ENCODE measurements at places on chromosomes 1 and 21. TPM values are rescaled to one million over a fixed set of nuclear protein-coding genes. Genes with fewer than 3 reads are reported as not detected.

HSD3B2 gene
- total RNA-seq, result not detected

MX2 gene
- not detected for total RNA-seq

OR2T12 gene
- total RNA-seq, result not detected

ZNF683 gene
- total RNA-seq, result not detected

ACTRT2 gene
- not detected for total RNA-seq

ZBTB8A gene
- total RNA-seq, result 9.6 TPM

DNA sequence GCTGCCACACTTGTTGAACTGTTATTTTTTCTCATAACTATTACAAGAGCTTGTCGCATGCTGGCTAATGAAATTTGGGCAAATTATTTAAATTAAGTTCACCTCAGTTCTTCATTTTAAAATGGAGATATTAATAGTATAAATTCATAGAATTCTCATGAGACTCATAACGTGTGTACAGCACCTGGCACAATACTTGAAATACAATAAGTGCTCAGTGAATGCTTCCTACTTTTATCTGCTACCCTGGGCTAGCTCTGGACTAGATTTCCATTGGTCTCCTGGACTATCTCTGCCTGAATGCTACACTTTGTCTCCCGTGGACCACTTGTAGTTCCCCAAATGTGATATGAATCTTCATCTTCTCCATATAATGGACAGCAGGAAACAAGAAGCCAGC lies 919 bp downstream of the SLAMF6 start:
- no peaks in the 10 kb centered on the region for H3K27me3 ChIP-seq
- H3K4me1 ChIP-seq, result no peaks in the 10 kb centered on the region
- H3K36me3 ChIP-seq, result no peaks in the 10 kb centered on the region
- H3K27ac ChIP-seq, result no peak overlapping the region
- DNase-seq, result no peak

- peak; percentile 74 for DNase-seq
- no peaks in the 10 kb centered on the region for H3K36me3 ChIP-seq
- H3K4me3 ChIP-seq, result peak overlapping the region; percentile 29
- H3K4me1 ChIP-seq, result peaks cover 47% of the 10 kb centered on the region
Measured at GRCh38 chr1:32247983-32248889, 1.2 kb downstream of the FAM167B start.

- H3K27ac ChIP-seq, result peak overlapping the region; percentile 4
- peaks cover 13% of the 10 kb centered on the region for H3K4me1 ChIP-seq
- H3K27me3 ChIP-seq, result no peaks in the 10 kb centered on the region
Measured at GRCh38 chr1:31549809-31550620, 26.3 kb upstream of the TINAGL1 start.

DNA sequence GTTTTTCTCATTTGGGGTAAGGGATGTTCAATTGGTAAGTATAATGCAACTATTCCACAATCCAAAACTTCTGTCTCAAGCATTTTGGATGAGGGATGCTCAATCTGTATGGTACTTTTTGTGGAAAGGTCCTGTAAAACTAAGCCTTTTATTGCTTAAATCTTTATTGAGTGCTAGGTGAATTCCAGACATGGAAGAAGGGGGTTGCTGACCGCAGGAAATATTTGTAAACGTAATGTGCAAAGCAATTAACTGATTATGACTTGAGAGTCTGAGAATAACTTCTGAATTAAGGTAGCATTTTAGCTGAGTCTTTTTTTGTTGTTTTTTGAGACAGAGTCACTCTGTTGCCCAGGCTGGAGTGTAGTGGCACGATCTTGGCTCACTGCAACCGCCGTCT lies 3.1 kb downstream of the AKIRIN1 start:
- no peak for DNase-seq
- H3K27ac ChIP-seq, result no peak overlapping the region
- no peak overlapping the region for H3K4me3 ChIP-seq
- no peaks in the 10 kb centered on the region for H3K36me3 ChIP-seq
- H3K4me1 ChIP-seq, result peaks cover 18% of the 10 kb centered on the region
- no peaks in the 10 kb centered on the region for H3K27me3 ChIP-seq

DNA sequence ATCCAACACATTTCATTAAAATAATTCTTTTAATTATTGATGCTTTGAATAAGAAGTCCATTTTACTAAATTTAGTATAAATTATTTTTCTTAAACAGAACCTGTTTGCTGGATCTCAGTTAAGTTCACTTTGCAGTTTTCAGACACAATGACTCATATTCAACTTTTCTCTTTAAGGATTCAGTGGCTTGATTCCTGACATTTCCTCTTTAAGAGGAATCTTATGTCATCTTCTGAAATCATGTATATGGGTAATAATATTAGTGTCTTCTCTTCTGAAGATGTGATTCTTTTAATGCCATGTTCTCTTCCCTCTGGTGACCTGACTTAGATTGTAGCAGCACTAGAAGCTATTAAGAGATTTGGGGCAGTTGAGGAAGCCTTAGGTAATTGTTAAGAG lies 12.6 kb downstream of the CREG1 start:
- no peak overlapping the region for H3K4me3 ChIP-seq
- H3K27ac ChIP-seq, result no peak overlapping the region
- no peak for DNase-seq

- H3K36me3 ChIP-seq, result no peaks in the 10 kb centered on the region
- no peak for DNase-seq
- no peaks in the 10 kb centered on the region for H3K27me3 ChIP-seq
- H3K4me3 ChIP-seq, result no peak overlapping the region
Measured at GRCh38 chr1:55669293-55669692, 454.1 kb upstream of the USP24 start.

GRCh38 chr1:15965228-15965767 lies 10.6 kb downstream of the ZBTB17 start:
- peaks cover 13% of the 10 kb centered on the region for H3K4me1 ChIP-seq
- no peak overlapping the region for H3K27ac ChIP-seq
- peak; percentile 51 for DNase-seq
- peaks cover 2% of the 10 kb centered on the region for H3K36me3 ChIP-seq
- H3K4me3 ChIP-seq, result no peak overlapping the region

- DNase-seq, result no peak
- no peaks in the 10 kb centered on the region for H3K36me3 ChIP-seq
- peaks cover 8% of the 10 kb centered on the region for H3K27me3 ChIP-seq
- H3K4me1 ChIP-seq, result no peaks in the 10 kb centered on the region
- no peak overlapping the region for H3K4me3 ChIP-seq
Measured at GRCh38 chr1:183598386-183598785, 8.1 kb upstream of the NCF2 start.

DNA sequence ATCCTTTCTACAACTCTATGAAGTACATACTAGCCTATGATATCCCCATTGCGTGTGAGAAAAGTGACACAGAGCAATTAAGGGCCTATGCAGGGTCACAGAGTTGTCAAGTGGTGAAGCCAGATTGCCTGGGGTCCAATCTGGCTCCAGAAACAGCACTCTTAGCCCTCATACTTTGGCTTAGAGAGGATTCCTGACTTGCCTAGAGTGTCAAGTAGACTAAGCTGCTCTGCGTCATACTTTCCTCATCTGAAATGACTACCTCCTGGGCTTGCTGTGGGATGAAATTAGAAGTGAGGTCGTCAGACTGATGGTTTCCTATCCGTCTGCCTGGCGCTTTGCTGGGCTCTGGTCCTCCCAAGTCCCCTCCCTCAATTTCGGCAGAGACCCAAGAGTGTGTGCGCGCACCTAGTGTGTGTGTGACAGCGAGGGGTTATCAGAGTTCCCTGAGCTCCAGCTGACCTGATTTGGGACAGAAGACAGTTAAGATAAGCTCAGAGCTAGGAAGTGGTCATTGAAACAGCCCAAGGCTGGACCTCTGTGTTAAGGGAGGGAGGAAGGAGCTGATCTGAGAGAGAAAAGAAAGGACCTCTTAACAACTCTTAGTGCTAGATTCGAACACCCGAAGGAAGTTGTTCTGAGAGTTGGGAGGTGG lies 5.4 kb upstream of the NUAK2 start:
- H3K4me3 ChIP-seq, result no peak overlapping the region
- no peak for DNase-seq
- H3K27me3 ChIP-seq, result peaks cover 8% of the 10 kb centered on the region
- H3K27ac ChIP-seq, result no peak overlapping the region
- H3K36me3 ChIP-seq, result no peaks in the 10 kb centered on the region
- H3K4me1 ChIP-seq, result no peaks in the 10 kb centered on the region

DNA sequence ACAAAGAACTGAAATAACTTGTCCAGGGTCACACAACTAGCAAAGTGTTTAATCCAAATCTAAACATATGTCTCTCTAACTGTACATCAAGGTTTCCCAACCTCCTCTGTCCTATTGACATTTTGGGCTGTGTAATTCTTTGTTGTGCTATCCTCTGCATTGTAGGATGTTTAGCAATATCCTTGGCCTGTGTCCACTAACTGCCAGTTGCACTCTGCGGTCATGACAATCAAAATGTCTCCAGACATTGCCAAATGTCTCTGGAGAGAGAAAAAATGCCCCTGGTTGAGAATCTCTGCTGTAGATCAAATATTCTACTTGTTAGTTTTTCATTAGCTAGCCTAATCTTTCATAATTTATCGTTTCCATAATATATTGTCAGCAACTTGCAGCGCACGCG lies 353.4 kb upstream of the NEGR1 start:
- H3K4me1 ChIP-seq, result no peaks in the 10 kb centered on the region
- DNase-seq, result no peak
- H3K4me3 ChIP-seq, result no peak overlapping the region
- H3K36me3 ChIP-seq, result no peaks in the 10 kb centered on the region

GRCh38 chr1:62283986-62284385 lies 35.2 kb downstream of the KANK4 start:
- no peak overlapping the region for H3K27ac ChIP-seq
- no peak overlapping the region for H3K4me3 ChIP-seq
- DNase-seq, result no peak
- no peaks in the 10 kb centered on the region for H3K36me3 ChIP-seq
- H3K4me1 ChIP-seq, result peaks cover 2% of the 10 kb centered on the region

DNA sequence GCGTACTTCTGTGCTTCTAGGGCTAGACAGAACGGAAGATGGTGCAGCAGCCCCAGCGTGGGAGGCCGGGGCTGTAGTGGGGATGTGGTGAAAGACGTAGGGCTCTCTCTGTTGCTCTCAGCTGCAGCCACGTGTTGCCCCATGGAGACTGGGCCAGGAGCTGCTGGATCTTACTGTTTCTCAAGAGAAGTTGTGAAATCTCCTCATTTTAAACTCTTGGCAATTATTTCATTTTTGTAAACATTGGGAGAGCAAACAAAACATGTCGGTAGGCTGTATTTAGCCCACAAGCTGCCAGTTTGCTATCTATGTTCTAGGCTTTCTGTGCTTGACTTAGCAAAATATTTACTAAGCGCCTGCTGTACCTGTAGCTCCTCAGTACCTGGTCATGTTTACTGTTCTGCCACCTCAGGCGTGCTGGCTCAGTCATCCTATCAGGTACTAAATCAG lies 15.9 kb upstream of the ELOA start:
- H3K27me3 ChIP-seq, result no peaks in the 10 kb centered on the region
- no peaks in the 10 kb centered on the region for H3K36me3 ChIP-seq
- H3K27ac ChIP-seq, result no peak overlapping the region
- no peak overlapping the region for H3K4me3 ChIP-seq
- no peaks in the 10 kb centered on the region for H3K4me1 ChIP-seq

- H3K4me3 ChIP-seq, result no peak overlapping the region
- DNase-seq, result no peak
- no peaks in the 10 kb centered on the region for H3K4me1 ChIP-seq
- no peaks in the 10 kb centered on the region for H3K27me3 ChIP-seq
- H3K36me3 ChIP-seq, result no peaks in the 10 kb centered on the region
Measured at GRCh38 chr1:29901624-29902325, 665.5 kb downstream of the PTPRU start.

DNA sequence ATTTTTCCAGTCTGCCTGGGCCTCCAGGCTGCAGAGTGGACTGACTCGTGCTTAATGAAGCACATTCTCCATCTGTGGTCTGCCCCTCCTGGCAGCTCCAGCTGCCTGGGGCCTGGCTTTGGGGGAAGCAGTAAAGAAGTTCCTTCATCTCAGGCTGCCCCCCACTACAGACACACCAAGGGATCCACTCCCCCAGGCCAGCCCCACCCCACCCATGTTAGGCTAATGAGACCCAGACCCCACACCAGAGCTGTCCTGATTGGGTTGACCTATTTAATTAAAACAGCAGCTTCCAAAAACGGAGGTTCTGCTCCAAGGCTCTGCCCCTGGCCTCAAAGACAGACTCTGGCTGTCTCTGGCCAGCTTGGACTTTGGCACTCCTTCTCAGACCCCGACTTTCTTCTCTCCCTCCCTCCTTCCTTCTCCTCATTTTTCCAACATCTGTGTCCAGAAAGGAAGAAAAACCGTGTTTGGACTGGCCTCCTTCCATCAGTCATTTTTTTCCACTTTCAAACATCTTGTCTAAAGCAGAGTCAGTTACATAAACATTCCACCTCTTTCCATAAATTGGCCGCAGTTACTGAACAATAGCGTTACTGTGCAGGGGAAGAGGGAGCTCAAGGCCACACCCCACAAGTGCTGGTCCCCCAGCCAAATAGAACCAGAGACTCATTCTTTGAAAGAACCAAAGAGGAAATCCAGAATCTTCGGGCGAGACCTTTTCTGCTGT lies 29.7 kb downstream of the SERTAD4 start:
- no peak overlapping the region for H3K4me3 ChIP-seq
- H3K27ac ChIP-seq, result no peak overlapping the region
- H3K4me1 ChIP-seq, result peaks cover 6% of the 10 kb centered on the region
- DNase-seq, result peak; percentile 88
- H3K36me3 ChIP-seq, result no peaks in the 10 kb centered on the region

DNA sequence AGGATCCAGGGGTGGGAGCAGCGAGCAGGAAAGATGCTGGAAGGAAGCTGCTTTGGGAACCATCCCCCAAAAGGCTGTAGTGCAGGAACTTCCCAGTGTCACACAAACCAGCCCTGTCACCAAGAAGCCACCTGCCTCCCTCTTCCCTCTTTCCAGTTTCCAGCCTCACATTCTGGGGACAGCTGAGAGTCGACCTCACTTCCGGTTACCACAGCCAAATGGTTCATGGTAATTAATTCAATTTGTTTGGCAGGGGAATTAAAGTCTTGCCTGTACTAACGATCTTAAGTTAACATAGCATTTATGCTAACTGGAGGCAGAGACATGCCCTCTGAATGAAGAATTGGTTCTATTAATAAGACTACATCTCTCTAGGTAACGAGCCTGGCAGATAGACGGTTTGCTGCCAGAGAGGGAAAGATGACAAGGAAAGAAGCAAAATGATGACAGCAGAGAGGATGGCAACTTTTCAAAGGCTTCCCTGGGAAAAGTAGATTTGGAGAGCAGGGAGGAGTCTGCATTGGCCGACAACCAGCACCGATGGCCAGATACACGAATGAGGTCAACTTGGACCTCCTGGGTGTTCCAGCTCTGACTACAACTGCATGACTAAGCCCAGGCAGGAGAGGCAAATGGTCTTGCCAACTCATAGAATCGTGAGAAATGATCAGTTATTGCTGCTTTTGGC lies 64.1 kb downstream of the TMCO4 start:
- no peak overlapping the region for H3K4me3 ChIP-seq
- DNase-seq, result no peak
- no peaks in the 10 kb centered on the region for H3K4me1 ChIP-seq
- H3K27me3 ChIP-seq, result no peaks in the 10 kb centered on the region

DNA sequence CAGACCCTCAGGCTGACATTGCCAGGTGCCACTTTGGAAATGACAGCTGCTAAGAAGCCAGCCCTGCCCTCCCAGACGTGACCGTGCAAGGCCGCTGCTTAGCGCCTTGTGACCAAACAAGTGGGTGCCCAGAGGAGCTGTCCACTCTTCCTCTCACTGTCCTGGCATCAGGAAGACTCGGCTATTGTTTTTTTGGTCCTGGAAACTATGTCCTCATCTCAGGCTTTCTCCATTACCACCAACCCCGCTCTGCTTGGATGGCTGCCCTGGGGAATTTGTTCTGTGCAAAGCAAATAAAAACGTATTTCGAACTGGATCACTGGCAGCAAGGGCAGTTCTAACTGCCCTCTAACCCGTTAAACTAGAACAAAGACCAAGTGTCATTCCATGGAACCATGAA lies 13.7 kb upstream of the TENT5C start:
- no peaks in the 10 kb centered on the region for H3K36me3 ChIP-seq
- no peak overlapping the region for H3K27ac ChIP-seq
- no peak for DNase-seq
- no peaks in the 10 kb centered on the region for H3K27me3 ChIP-seq
- H3K4me1 ChIP-seq, result no peaks in the 10 kb centered on the region

All from endothelial cell of umbilical vein (primary cell).